ENCODE measurements at places on chromosomes 3 and 15. TPM values are rescaled to one million over a fixed set of nuclear protein-coding genes. Genes with fewer than 3 reads are reported as not detected.

DNA sequence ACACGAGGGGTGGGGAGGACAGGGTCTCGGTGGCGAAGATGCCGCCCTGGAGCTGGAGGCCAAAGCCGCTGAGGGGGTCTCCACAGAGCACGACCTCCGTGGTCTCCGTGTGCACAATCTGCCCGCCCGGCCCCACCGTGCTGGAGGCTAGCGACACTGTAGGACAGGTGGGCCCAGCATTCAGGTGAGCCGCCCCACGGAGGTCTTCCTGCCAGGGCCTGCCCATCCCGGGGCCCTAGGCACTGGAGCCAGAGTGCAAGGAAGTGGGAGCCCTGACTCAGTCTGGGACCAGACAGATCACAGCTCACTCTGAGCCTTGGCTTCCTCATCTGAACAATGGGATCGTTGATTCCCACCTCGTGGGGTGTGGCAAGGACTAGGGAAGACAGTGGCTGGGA, 25.8 kb downstream of the GRIP2 start:
- no peak for DNase-seq

GRCh38 chr3:23653647-23654525, 151.9 kb upstream of the UBE2E1 start:
- no peak for DNase-seq

- DNase-seq, result no peak
Measured at GRCh38 chr3:189748046-189748445, 116.9 kb downstream of the TP63 start.

DNA sequence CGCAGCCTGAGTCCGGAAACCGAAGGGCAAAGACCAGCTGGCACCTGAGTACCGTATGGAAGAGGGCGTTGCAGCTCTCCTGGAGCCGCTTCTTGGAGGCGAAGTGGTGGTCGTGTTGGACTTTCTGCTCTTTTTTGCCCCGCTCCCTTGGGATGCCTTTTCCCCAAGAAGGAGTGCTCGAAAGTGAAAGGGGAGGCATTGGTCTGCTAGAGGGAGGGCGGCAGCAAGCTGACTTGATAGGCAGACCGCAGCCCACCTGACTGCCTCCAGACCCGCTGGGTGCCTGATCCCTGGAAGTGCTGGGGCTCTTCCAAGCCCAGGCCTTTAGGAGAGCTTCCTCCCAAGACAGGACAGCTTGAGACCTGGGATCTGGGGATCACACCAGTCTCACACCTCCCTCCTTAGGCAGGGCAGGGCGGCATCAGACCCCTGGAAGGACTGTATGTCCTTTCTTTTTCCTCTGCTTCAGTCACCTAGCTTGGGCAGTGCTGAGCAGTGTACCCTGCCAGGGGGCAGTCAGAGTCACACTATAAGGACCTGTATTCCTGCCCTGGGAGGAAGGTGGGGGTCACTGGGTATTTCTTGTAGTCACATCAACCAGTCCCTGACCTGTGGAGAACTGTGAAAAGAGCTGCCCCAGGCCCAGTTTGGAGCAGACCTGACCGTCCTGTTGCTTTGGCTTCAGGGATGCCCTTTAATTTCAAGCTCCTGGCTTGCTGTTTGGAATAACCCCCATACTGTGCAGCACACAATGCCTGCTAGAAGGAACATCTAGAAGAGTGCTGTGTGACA, 2.1 kb downstream of the ACVR2B start:
- DNase-seq, result no peak

- DNase-seq, result peak; percentile 20
Measured at GRCh38 chr3:108477511-108478147, 32.8 kb downstream of the MYH15 start.

- DNase-seq, result no peak
Measured at GRCh38 chr3:68121287-68121686, 466.9 kb upstream of the SUCLG2 start.

GRCh38 chr3:51657234-51657633, 13.8 kb upstream of the TEX264 start:
- DNase-seq, result no peak

DNA sequence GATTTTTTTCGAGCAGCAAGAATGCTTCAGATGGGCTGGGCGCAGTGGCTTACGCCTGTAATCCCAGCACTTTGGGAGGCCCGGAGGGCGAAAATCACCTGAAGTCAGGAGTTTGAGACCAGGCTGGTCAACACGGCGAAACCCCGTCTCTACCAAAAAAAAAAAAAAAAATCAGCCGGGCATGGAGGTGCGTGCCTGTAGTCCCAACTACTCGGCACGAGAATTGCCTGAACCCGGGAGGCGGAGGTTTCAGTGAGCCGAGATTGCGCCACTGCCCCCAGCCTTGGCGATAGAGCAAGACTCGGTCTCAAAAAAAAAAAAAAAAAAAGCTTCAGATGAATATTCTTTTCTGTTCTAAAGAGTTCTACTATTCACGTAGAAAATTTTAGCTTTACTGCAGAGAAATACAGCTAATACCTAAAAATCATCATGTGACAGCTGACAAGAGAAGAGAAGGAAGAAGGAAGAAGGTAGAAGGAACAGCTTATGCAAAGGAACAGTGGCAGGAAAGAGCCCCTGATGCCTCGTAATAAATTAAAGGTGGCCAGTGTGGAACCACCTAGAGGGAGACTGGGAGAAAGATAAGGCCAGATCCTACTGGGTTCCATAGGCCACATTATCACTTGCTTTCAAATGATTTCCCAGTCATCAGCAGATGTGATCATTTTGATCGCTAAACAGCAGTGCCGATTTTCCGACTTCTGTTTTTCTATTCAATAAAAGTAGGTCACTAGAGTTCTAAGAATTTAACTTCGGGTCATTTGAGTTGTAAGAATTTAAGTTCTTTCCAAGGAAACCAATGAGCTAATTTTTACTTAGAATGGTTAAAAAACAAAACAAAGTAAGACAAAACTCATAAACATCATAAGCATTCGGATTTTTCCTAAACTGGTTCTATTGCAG, 1.5 kb downstream of the CMTM6 start:
- no peak for DNase-seq

- DNase-seq, result no peak
Measured at GRCh38 chr15:29570121-29570947, 251.9 kb downstream of the TJP1 start.

- DNase-seq, result no peak
Measured at GRCh38 chr3:45367453-45367871, 20.9 kb upstream of the LARS2 start.

DNA sequence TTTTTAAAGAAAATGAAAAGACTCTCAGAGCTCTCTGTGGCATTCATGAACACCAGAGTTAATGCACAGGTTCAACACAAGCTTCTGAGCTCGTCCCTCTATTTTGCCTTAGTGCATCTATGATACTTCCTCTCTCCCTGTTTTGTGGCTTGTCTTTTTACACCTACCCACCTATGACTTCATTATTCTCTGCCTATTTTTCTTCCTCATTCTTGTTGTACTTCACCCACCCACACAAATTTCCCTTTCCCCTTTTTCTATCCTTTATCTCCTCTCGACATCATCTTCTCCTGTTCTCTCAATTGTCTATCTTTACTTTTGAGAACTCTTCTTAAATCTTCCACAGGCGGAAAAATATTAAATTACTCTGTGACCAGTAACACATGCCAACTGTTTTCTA, 48.6 kb downstream of the OR5H15 start:
- no peak for DNase-seq

- no peak for DNase-seq
Measured at GRCh38 chr3:51992017-51992682, 3.5 kb downstream of the RPL29 start.

- DNase-seq, result no peak
Measured at GRCh38 chr3:58095603-58096138, 87.4 kb downstream of the FLNB start.

DNA sequence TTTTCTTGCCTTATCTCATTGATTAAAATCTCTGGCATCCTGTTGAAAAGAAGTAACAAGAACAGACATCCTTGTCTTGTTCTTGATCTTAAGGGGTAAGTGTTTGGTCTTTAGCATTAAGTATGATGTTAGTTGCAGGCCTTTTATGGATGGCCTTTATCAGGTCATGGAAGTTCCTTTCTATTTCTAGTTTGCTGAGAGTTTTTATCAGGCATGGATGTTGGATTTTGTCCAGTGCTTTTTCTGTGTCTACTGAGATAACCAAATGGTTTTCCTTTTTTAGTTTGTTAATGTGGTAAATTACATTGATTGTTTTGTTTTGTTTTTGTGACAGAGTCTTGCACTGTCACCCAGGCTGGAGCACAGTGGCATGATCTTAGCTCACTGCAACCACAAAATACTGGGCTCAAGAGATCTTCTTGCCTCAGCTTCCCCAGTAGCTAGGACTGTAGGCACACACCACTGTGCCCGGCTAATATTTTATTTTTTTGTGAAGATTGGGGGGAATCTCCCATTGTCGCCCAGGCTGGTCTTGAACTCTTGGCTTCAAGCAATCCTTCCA, 26.3 kb downstream of the MRAS start:
- DNase-seq, result no peak

DNA sequence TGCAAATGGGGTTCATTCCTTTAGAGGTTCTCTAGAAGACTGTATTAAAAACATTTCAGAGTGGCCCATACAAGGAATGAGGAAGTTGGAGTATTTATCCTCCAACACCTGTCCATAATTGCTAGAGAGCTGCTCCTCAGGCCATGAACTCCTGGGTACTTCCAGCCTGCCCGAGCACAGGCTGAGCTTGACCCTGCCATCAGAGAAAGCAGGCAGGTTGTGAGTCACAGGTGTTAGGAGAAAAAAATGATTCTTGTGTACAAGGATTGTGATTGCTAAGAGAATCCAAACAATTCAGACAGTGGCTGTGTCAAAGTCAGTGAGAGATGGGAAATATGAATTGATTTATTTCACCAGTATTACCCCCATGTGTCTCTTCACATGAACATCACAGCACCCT, 156.8 kb upstream of the GADL1 start:
- no peak for DNase-seq

- DNase-seq, result no peak
Measured at GRCh38 chr3:46490338-46491084, 7.3 kb upstream of the RTP3 start.

- no peak for DNase-seq
Measured at GRCh38 chr15:68200016-68200861, 4.9 kb downstream of the CALML4 start.

DNA sequence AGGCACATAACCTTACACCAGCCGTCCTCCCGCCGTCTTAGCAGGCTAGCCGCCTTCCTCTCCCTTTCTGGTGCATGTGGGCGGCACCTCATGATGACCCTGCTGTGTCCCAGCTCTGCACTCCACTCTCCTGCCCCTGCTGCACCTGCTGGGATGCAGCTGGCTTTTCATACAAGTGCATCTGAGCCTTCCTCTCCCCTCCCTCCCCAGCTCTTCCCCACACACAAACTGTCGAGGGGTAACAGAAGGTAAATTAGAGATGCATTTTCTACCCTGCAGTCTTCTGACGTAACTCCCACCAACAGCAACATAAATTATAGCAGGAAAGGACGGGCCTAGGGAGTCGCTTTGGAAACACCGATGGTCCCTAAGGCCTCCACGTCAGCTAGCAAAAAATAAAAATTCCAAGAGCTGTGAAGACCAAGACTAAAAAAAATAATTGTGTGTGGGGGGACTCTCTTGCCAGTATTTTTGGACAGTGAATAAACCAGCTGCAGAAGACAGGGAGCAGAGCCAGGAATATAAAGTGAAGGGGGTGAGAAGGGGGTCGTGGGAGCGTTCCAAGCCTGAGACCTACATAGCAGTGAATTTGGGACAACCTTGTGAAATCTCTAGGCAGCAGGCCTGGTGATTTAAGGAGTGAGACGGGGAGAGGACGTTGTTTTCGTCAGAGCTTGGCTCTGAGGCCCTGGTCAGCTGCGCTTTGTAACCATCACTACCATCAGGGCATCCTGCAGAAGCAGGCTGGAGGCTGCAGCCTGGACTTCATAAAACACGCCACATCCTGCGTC, 216.2 kb downstream of the ADAMTS17 start:
- no peak for DNase-seq

- DNase-seq, result no peak
Measured at GRCh38 chr3:62566022-62566557, 192.7 kb upstream of the FEZF2 start.

GRCh38 chr3:59935025-59935424, 885.2 kb upstream of the CFAP20DC start:
- DNase-seq, result no peak

DNA sequence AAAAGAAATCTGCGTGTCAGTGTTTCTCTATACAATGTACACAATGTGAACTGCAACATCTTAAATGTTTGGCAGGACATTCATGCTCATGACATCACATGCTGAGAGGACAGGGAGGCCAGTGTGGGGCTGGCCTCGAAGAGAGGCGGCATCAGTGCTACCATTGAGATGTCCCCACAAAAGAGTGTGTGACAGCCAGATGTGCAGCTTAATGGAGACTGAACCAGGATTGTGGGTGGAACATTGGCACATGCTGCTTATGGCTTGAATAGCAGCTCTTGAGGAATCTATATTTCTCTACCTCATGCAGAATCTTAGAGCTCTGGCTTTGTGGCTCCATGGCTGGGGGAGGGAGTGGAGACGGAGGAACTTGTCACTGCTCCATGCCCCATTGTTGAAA, 18.5 kb downstream of the CLDN11 start:
- DNase-seq, result no peak

GRCh38 chr3:41907330-41908073, 54.4 kb downstream of the ULK4 start:
- DNase-seq, result no peak

DNA sequence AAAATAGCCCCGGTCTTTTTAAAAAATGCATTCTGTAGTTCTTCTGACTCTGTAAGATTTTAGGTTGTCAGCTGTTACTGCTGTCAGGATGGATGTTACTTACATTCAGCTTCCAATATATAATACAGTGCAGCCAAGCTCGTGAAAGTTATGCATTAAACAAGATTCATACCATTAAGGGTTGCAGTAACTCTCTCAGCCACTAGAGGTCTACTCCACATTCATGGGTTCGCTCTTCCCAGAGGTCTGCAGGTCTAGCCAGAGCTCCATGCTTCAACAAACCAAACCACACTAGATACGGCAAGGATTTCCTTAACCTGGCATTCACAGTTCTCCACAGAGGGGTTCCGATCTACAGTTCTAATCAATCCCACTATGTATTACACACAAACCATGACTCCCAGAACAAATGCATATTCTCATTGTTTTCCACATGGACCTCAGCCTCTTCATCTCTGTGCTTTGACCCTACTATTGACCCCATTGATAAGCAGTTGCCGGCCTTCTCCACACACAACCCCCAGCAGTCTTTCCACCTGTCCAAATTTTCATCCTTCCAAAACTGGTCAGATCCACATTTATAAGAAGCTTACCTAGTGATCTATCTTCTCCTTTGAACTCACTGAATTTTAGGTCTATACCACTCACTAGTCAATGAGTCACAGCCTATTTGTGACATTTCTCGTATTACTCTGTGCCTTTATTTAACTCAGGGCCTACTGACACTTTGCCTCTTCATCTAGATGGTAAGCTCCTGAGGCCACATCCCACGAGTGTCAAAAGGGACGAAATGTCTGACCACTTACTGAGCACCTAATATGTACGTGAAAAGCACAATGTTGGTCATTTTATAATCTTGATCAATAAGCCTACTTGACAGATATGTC, 33.7 kb downstream of the RORA start:
- DNase-seq, result peak; percentile 54

GRCh38 chr3:195030791-195031321, 240.1 kb downstream of the XXYLT1 start:
- no peak for DNase-seq

HTR3E gene
- total RNA-seq, result not detected

LYZL4 gene
- total RNA-seq, result not detected

PLIN1 gene
- total RNA-seq, result 0.66 TPM

DNASE1L3 gene
- not detected for total RNA-seq

FAM162A gene
- 12.2 TPM for total RNA-seq

SCAPER gene
- 53.6 TPM for total RNA-seq

PP2D1 gene
- not detected for total RNA-seq

RASL12 gene
- total RNA-seq, result not detected

FANCI gene
- total RNA-seq, result 27.9 TPM

USP13 gene
- total RNA-seq, result 2.4 TPM

NANOGP8 gene
- total RNA-seq, result not detected

PGBD4 gene
- 4.2 TPM for total RNA-seq

MB21D2 gene
- 0.45 TPM for total RNA-seq
